Brain (organoid and tissue), 16 donors: ENCODE measurements at places on chromosomes 4 and X. TPM values are rescaled to one million over a fixed set of nuclear protein-coding genes. Genes with fewer than 3 reads are reported as not detected.
A peak's percentile ranks its signal among the peaks of the same experiment; 100 is the strongest.

NPY2R gene
- 0.20 TPM for polyA plus RNA-seq

NAA11 gene
- polyA plus RNA-seq: not detected

WAS gene
- polyA plus RNA-seq: 2.9 TPM

SHROOM2 gene
- polyA plus RNA-seq: 9.0 TPM

GLRB gene
- 7.2 TPM for polyA plus RNA-seq

CDX4 gene
- not detected for polyA plus RNA-seq

RNF4 gene
- polyA plus RNA-seq: 51.1 TPM

SSX4B gene
- not detected for polyA plus RNA-seq

C4orf36 gene
- polyA plus RNA-seq: 1.0 TPM

DNA sequence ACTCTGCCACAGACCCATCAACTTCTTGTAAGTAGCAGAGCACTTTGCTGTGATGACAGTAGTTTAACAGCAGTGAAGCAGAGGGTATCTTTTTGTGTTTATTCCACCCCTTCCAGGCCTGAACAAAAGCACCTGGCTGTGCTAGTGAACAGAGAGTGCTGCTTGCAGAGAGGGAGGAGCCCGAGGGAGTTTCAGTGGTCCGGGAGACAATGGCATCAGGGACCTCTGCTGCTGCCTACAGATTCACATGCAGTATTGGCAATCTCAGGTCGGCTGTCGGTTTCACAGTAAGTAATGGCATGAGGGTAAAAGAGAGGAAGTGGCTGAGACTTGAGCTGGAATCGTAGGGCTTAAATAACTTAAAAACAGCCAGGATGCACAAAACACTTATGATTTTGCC lies 755.8 kb downstream of the RPA4 start:
- DNase-seq: no peak

GRCh38 chr4:40846532-40846931 lies 96.8 kb downstream of the NSUN7 start:
- peak; percentile 68 for DNase-seq

GRCh38 chr4:16779028-16779675 lies 119.3 kb downstream of the LDB2 start:
- no peak for DNase-seq

- no peak for DNase-seq
These were observed 28.5 kb upstream of the FGF2 start for GRCh38 chr4:122798101-122798500.

GRCh38 chr4:123749383-123749782 lies 352.8 kb downstream of the SPRY1 start:
- DNase-seq: no peak

GRCh38 chr4:158805635-158806471 lies 37.0 kb downstream of the FNIP2 start:
- DNase-seq: peak; percentile 78

- DNase-seq: no peak
These were observed 237.2 kb upstream of the FSTL5 start for GRCh38 chr4:162401021-162401420.

- peak; percentile 41 for DNase-seq
These were observed 302.9 kb upstream of the GATB start for GRCh38 chr4:152063621-152064240.

DNA sequence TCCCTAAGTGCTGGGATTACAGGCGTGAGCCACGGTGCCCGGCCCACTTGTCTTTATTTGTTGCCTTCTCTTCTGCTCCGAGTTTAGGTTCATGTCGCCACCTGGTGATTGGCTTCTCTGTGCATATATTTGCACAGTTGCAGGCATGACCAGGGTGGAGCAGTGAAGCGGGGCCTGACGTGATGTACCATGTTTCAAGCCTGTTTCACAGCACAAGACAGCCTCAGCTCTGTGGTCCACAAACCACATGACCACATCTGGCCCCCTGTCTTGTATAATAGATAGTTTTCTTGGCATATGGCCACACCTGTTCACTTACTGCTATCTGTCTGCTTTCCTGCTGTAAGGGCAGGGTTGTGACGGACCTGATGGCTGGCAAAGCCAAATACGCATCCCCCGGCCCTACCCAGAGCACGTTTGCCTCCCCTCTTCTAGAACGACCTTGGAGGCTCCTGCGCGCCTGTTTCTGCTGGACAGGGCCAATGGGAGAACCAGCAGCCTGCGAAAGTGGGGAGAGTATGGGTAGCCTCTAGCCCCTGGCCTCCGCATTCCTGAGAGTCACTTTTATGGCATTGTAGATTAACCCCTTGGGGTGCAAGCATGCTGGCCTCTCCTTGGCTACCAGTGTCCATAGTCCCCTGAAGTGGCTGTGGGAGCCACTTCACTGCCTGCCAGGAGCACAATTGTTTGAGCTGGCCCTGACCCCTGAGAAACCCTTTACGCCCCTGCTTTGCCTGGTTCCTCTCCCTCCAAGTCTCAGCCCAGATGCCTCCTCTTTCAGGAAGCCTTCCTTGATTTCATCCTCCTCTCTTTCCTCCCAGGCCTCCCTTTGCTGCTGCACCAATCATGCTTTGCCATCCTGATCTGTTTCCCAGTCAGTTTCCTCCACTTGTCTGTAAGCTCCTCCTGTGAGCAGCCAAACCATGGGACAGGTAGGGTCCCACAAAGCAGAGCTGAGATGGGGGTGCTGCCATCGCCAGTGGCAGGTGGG lies 6.0 kb upstream of the SH3TC1 start:
- DNase-seq: peak; percentile 47

DNA sequence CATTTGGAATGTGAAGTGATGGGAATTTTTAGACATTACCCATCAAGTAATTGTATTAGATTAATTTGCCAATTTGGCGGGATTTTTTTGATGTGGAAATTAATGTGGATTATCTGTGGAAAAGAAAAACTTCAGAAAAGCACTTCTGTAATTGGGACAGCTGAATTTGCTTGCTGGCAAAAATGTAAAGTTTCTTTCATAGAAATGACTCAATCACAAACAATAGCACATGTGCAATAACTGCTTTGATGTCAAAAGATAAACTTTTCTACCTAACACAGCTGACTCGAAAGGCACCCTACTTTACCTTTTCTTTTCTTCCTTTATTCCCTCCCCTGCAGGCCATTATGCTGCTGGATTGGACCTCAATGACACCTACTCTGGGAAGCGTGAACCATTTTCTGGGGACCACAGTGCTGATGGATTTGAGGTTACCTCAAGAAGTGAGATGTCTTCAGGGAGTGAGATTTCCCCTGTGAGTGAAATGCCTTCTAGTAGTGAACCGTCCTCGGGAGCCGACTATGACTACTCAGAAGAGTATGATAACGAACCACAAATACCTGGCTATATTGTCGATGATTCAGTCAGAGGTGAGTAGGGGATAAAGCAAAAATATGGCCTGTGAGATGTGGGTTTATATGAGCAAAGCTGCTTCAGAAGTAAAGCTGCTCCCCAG lies 1.4 kb downstream of the AREG start:
- DNase-seq: no peak

DNA sequence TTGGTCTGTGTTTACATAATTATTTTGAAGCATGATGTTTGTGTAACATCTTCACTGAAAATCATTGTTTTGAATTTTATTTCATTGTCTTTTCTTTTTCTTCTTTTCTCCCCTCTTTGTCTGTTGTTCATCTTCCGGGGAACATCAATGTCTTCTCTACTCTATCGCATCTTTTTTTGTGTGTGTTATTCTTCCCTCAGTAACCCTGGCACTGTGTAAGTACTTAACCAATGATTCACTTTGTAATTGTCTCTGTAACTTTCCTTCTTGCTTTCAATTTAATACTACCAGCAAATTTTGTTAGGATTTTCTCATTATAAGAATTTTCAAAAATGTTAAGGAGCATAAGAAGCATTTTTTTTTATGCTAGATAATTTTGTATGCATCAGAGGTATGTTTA lies 130.8 kb downstream of the PDLIM5 start:
- DNase-seq: no peak

DNA sequence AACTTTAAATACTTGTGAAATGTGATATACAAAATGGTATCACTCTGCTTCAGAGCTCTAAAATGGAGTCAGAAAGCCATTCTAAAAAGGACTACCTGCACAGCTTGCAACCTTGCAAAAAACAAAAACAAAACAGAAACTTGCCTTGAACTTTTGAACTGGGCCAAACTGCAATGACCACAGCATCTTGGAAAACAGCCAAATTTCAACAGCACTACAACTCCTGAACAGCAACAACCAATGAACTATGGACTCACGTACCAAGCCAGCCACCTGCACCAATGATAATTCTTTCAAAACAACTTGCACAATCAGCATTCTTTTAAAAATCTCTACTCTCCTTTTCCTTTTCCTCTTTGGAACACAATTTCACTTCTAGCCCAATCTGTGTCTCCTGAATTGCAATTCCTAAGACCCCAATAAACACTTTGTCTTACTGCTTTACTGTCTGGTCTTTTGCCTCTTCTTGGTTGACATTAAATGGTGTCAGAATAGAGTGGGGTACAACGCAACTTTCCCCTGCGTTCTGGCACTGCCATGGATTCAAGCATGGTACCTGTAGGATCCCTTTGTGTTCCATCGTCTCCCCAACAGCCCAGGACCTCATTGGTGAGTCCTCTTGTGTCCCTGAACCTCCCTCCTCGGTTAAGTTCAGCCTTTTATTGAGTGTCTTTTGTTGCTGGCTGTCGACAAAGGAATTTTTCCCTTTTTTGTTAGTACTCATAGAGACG lies 35.7 kb upstream of the FMR1 start:
- no peak for DNase-seq
